ENCODE measurements at places on chromosomes 4 and X. TPM values are rescaled to one million over a fixed set of nuclear protein-coding genes. Genes with fewer than 3 reads are reported as not detected.

Gene FAM193A
- total RNA-seq: 4.4 TPM

Gene SPANXB1
- total RNA-seq: not detected

Gene UCP1
- not detected for total RNA-seq

Gene MAGEA8
- not detected for total RNA-seq

Gene KDR
- not detected for total RNA-seq

- no peaks in the 10 kb centered on the region for H3K27me3 ChIP-seq
- no peaks in the 10 kb centered on the region for H3K4me1 ChIP-seq
- DNase-seq: no peak
- no peak overlapping the region for H3K27ac ChIP-seq
- H3K4me3 ChIP-seq: no peak overlapping the region
These were observed 715.9 kb downstream of the SMARCA1 start for GRCh38 chrX:128807367-128807766.

GRCh38 chr4:142801966-142802365 lies 44.1 kb downstream of the INPP4B start:
- H3K27ac ChIP-seq: no peak overlapping the region
- 0 out of 2 replicates have a peak, but pooled peaks cover 6% of the 10 kb centered on the region for H3K27me3 ChIP-seq
- DNase-seq: no peak
- no peak overlapping the region for H3K4me3 ChIP-seq

DNA sequence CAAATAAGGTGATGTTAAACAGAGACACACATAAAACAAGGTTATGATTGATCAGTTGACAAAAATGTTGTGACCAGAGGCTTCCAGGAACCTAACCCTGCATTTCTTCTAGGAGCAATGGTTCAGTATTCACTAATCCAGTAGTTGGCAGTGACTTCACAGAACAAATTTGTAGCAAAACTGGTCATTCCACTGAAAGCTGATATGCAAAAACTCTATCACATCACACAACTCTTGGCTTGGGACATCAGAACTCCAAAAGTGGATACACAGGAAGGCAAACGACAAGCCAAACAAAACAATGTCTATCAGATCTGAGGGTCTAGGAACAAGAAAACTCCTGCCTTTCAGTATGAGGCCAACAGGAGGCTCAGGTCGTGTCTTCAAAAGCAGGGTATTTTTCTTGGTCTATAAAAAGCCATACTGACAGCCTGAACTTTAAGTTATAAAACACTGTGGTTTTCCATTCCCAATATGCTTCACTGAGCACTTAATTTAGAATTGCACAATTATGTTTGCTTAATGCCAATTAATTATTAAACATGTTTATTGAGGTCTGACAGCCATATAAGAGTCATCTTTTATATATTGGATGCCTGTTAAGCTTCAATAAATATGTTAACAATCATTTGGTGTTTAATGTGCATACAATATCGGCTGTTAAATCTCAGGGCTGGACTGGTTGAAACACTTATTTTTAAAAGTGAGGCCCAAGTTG lies 45.6 kb downstream of the SOD3 start:
- DNase-seq: no peak
- no peaks in the 10 kb centered on the region for H3K27me3 ChIP-seq
- no peak overlapping the region for H3K4me3 ChIP-seq
- no peak overlapping the region for H3K27ac ChIP-seq
- no peaks in the 10 kb centered on the region for H3K4me1 ChIP-seq

- no peak overlapping the region for H3K27ac ChIP-seq
- H3K4me1 ChIP-seq: no peaks in the 10 kb centered on the region
- H3K27me3 ChIP-seq: peaks cover 6% of the 10 kb centered on the region
- no peak for DNase-seq
- H3K4me3 ChIP-seq: no peak overlapping the region
These were observed 267.4 kb downstream of the ANK2 start for GRCh38 chr4:113316879-113317278.

DNA sequence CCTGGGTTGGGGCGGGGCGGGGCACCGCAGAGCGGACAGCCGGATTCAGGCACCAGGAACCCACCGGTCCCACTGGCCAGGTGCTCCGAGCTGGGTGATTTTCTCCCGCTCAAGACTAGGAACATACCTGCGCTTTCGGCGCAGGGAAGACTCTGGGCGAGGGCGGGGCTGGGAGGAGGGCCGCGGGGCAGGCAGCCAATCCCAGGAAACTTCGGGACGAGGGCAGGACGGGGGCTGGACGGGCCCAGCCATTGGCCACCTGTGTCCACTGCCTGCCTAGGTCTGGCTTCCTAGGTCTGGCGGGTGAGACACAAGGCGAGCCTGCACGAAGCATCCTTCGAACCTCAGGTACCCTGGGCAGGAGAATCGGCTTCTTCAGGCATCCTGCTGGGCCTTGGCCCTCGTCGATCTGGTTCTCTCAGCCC lies 274 bp upstream of the ERVMER34-1 start:
- H3K4me1 ChIP-seq: no peaks in the 10 kb centered on the region
- H3K36me3 ChIP-seq: no peaks in the 10 kb centered on the region
- no peaks in the 10 kb centered on the region for H3K27me3 ChIP-seq
- no peak for DNase-seq

- H3K27ac ChIP-seq: no peak overlapping the region
- no peaks in the 10 kb centered on the region for H3K27me3 ChIP-seq
- H3K4me3 ChIP-seq: no peak overlapping the region
- H3K4me1 ChIP-seq: peaks cover 5% of the 10 kb centered on the region
- H3K36me3 ChIP-seq: no peaks in the 10 kb centered on the region
These were observed 26.9 kb downstream of the NIPAL1 start for GRCh38 chr4:48043504-48043903.

GRCh38 chr4:15657366-15657765 lies 2.2 kb upstream of the FBXL5 start:
- H3K27me3 ChIP-seq: no peaks in the 10 kb centered on the region
- peaks cover 14% of the 10 kb centered on the region for H3K36me3 ChIP-seq
- H3K27ac ChIP-seq: no peak overlapping the region
- H3K4me3 ChIP-seq: no peak overlapping the region
- peaks cover 23% of the 10 kb centered on the region for H3K4me1 ChIP-seq

DNA sequence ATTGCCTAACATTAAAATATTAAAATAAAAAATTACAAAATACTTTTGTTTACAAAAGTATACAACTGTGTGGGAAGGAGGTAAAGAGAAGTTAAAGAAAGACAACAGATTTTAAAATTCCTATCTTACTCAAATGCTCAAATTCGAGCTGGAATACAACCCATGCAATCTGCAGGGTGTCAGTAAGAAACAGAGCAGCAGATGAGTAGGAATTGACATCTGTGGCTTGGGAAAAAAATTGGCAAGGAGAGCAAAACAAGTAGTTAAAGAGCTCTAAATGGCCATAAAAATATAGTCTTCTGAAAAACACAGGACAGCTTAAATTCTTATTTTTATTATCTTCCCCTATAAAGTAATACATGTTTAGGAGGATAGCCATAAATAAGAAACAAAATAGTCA lies 1609.0 kb upstream of the AGA start:
- no peaks in the 10 kb centered on the region for H3K4me1 ChIP-seq
- no peaks in the 10 kb centered on the region for H3K27me3 ChIP-seq
- no peak overlapping the region for H3K4me3 ChIP-seq
- DNase-seq: no peak
- no peaks in the 10 kb centered on the region for H3K36me3 ChIP-seq

DNA sequence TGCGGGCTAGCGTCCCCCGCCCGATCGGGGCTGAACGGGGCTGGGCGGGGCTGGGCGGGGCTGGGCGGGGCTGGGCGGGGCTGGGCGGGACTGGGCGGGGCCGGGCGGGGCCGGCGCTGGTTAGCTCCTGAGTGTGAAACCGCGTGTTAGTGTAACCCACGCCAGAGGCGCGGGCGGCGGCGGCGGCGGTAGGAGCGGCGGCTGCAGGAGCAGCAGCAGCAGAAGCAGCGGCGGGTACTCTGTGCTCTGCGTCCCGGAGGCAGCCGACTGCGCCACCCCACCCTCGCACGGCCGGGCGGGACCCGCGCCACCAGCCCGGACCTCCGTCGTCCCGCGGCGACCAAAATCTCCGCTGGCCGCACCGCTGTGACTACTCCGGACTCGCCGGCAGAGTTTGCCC lies 128.1 kb downstream of the LAS1L start:
- H3K36me3 ChIP-seq: no peaks in the 10 kb centered on the region
- no peaks in the 10 kb centered on the region for H3K4me1 ChIP-seq
- H3K27ac ChIP-seq: no peak overlapping the region
- DNase-seq: no peak
- no peak overlapping the region for H3K4me3 ChIP-seq

- peaks cover 36% of the 10 kb centered on the region for H3K27me3 ChIP-seq
- DNase-seq: no peak
- H3K27ac ChIP-seq: no peak overlapping the region
- no peaks in the 10 kb centered on the region for H3K4me1 ChIP-seq
- H3K36me3 ChIP-seq: no peaks in the 10 kb centered on the region
- H3K4me3 ChIP-seq: no peak overlapping the region
These were observed 58.6 kb downstream of the ABLIM2 start for GRCh38 chr4:8099981-8100464.

DNA sequence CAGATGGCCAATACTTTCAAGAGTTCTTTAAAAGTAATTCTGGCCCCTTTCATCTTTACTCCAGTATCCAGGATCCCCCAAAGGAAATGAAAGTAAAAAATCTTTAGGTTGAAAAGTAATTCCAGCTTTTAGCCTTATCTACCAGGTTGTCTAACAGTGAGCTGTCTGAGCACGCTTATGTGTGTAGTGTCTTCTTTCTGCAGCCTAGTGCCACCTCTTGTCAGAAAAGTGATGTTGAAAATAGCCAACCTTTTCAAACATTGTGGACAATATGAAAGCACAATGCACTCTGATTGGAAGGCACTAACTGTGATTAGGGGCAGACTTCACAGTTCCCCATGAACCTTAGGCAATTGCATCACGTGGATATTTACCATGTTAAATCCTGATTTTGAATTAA lies 92.1 kb downstream of the RELL1 start:
- H3K36me3 ChIP-seq: no peaks in the 10 kb centered on the region
- no peak for DNase-seq
- no peak overlapping the region for H3K27ac ChIP-seq
- no peak overlapping the region for H3K4me3 ChIP-seq
- H3K27me3 ChIP-seq: no peaks in the 10 kb centered on the region

DNA sequence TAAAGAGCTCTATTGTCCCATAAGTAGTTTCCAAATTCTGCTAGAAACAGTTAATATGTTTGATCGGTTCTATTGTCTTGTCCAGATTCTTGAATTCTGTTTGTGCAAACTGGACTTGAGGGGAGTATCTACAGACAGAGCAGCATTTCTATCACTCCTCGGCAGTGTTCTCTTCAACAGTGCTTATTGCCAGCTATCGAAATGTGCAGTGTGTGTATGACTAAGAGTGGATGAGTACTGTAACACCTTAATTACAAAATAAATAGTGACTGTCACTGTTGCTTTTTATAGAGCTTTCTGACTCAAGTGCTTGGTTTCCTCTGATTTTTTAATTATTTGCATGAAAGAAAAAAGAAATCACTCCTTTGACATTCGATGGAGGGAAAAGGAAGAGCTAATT lies 274.6 kb downstream of the RPA4 start:
- H3K27me3 ChIP-seq: no peaks in the 10 kb centered on the region
- no peaks in the 10 kb centered on the region for H3K36me3 ChIP-seq
- no peak for DNase-seq
- H3K4me3 ChIP-seq: no peak overlapping the region

- no peaks in the 10 kb centered on the region for H3K4me1 ChIP-seq
- H3K27ac ChIP-seq: no peak overlapping the region
- DNase-seq: no peak
- H3K4me3 ChIP-seq: no peak overlapping the region
These were observed 82.2 kb downstream of the ANK2 start for GRCh38 chr4:113131621-113132020.

GRCh38 chr4:145609481-145610427 lies 9.4 kb upstream of the MMAA start:
- 0 out of 2 replicates have a peak, but pooled peaks cover 3% of the 10 kb centered on the region for H3K27me3 ChIP-seq
- no peak overlapping the region for H3K4me3 ChIP-seq
- peak; percentile 45 for DNase-seq

All from SJSA1 (cell line).